ENCODE measurements at places on chromosomes 3 and 15.

- no peak for DNase-seq
These were observed 10.6 kb upstream of the SPRED1 start for GRCh38 chr15:38242055-38242454.

GRCh38 chr3:124132813-124133212 lies 140.9 kb upstream of the ROPN1 start:
- DNase-seq = no peak

GRCh38 chr3:152832046-152832445 lies 2.9 kb upstream of the P2RY1 start:
- DNase-seq = no peak

DNA sequence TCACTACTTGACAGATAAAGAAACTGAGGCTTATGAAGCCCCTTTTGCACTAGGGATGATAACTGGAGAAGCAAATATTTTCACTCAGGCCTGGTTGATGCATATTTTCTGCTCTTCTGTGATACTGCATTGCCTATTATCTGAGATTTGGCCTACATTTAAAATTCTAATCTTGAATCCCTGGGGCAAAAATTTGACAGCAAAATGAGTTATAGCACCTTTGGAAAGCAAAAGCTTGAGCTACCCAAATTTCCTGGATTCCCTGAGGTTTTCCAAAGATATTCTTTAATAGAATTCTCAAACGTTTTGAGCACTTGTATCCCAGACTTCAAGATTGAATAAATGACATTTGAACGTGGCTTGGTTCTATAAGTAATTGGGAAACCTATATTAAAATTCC lies 86.1 kb downstream of the NAALADL2 start:
- DNase-seq = no peak
